Mammary epithelial cell (primary cell): ENCODE measurements at places on chromosomes 7 and 10.

GRCh38 chr10:17144757-17145156 lies 15.1 kb upstream of the CUBN start:
- peak; percentile 73 for DNase-seq

GRCh38 chr7:99791021-99791420 lies 7.0 kb upstream of the CYP3A4 start:
- peak; percentile 84 for DNase-seq

- DNase-seq = no peak
Observed at GRCh38 chr7:101245147-101245668, 327 bp upstream of the FIS1 start.

DNA sequence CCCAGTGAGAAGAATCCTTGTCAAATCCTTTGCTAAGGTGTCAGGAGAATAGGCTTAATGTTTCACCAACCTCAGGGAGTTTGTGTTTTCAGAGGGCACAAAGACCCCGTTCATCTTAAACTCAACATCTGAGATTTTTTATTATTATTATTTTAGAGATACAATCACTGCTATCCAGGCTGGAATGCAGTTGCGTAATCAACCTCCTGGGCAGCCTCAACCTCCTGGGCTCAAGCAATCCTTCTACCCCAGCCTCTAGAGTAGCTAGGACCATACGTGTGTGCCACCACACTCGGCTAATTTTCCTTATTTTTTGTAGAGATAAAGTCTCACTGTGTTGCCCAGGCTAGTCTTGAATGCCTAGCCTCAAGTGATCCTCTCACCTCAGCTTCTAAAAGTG lies 599.2 kb downstream of the KCNMA1 start:
- no peak for DNase-seq

DNA sequence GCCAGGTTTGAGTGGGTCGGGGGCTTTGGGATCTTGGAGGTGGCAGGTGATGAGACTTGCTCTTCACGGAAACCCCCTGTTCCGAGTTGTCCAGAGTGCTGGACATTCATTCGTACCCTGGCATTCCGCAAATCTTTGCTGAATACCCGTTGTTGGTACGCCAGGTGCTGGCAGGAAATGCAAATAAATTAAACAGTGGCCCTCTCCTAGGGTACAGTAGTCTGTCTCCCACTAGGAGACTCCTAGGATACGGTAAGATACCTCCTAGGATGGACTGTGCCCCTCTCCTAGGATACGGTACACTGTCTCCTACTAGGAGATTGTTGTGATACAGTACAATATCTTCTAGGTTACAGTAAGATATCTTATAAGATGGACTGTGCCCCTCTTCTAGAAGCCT lies 544 bp downstream of the SEC23IP start:
- DNase-seq = no peak
